ENCODE measurements at places on chromosomes 7 and 10. TPM values are rescaled to one million over a fixed set of nuclear protein-coding genes. Genes with fewer than 3 reads are reported as not detected.

Gene ACBD5
- 11.5 TPM for total RNA-seq

Gene VWA2
- 15.3 TPM for total RNA-seq

Gene DENND2A
- total RNA-seq = 7.3 TPM

DNA sequence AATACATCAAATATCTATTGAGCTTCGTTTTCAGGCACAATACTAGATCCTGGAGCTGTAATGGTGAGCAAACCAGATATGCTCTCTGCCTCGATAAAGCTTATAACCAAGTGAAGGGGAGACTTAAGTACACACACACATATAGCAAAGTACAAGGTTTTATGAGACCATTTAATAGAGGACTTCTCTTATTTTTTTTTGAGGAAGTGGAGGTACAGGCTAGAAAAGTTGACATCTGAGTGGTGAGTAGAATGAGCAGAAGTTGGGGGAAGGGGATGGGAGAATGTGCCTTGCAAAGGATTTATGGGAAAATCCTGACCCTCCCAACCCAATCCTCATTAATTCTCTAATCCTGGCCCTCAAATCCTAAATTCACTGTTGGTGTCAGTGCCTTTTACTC lies 7.7 kb downstream of the CCDC136 start:
- H3K36me3 ChIP-seq = no peaks in the 10 kb centered on the region
- DNase-seq = no peak
- no peak overlapping the region for H3K27ac ChIP-seq
- H3K4me1 ChIP-seq = no peaks in the 10 kb centered on the region
- no peak overlapping the region for H3K4me3 ChIP-seq

GRCh38 chr10:111148025-111148424 lies 71.2 kb downstream of the ADRA2A start:
- H3K27me3 ChIP-seq = no peaks in the 10 kb centered on the region
- no peaks in the 10 kb centered on the region for H3K36me3 ChIP-seq
- H3K4me1 ChIP-seq = no peaks in the 10 kb centered on the region
- no peak for DNase-seq

Measured in body of pancreas (tissue), 4 donors.